ENCODE measurements at places on chromosomes 4 and X.

- DNase-seq = no peak
Observed at GRCh38 chr4:173878701-173879100, 348.7 kb upstream of the HAND2 start.

GRCh38 chrX:35919536-35920309, at the start of gene CFAP47:
Gene CFAP47, plus strand, starts transcription at chrX:35919734. Its CDS starts 66 bp downstream, at chrX:35919800.
- DNase-seq = no peak

- peak; percentile 27 for DNase-seq
Observed at GRCh38 chrX:39850630-39851152, 247.1 kb downstream of the BCOR start.

- no peak for DNase-seq
Observed at GRCh38 chr4:76339364-76339763, 32.8 kb downstream of the STBD1 start.

DNA sequence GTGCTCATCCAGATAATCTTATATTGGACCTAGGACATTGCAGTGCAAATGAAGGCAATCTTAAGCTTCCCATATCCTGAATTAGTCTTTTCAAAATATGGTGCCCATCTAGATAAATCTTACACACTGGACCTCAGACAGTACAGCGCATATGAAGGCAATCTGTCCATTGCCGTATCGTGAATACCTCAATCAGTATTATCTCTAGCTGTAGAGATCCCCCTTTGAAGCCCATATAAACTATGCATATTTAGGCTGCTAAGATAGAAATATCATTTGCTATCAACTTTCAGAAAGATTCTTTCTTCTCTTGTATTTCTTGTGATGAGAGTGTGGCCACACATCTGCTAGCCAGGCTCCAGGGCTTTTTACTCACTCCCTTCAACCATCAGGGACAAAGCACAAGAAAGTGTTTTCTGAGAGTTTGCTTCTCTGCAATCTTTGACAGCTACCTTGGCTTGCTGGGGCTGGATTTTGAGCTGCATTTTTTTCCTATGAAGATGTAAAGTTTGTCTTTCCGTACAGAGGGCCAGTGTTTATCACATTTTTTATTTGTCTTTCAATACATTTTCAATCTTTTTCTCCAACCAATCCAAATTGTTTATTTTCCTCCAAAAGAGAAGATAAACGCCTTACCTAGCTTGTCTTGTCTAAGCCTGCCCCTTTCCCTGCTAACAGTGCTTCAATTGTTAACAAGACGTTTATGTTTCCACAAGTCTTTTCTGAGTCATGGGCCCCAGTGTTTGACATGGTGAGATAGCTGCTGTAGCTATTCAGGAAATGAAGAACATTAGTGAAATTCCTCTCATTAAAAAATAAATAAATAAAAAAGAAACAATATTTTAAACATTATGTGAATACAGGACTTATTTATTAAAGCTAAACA, 57.6 kb upstream of the FAT1 start:
- DNase-seq = no peak

DNA sequence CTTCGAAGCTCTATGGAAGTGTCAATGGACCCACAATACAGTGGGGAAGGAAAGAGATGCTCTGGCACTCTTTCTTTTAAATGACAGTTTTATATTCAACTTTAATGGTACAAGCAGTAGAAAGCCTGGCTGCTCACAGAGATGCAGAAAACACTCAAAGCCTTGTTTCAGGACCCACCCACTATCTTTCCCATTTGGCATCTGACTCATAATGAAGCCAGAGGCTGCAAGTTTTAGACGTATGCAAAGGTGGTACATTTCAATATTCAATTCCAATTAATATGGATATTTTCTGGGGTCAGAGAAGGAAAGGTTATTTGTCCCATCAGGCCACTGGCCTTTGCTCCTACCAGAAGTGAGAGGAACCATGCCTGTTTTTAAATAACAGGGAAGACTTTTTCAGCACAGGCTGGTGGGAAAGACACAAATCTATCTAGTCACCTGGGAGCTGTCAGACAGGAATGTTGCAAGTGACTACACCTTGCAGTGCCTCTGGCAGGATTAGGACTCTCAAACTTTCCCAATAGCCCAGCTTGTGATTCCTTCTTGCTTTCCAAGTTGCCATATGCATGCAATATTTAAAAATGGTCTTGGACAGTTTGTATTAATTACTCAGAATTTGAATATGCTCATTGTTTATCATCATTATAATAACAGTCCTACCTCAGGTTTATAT, 70.0 kb upstream of the RAB40AL start:
- no peak for DNase-seq

GRCh38 chr4:146522869-146523205, 1.1 kb upstream of the SLC10A7 start:
- no peak for DNase-seq

DNA sequence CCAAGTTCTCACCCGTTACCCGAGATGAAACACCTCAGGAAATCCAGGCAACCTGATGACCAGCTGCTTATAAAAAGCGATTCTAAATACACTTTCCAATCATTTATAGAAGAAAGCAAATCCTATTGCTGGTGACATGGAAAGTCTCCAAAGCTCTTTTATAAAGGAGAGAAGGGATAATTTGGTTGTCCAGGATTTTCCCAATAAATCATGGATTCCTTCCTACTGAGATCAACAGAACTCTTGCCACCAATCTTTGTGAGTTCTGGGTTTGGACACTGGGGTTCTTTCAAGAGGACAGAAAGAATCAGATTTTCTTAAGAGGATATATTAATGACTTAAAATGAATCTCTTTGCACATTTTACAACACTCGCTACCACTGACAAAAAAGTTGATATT, 24.7 kb upstream of the SOD3 start:
- no peak for DNase-seq

DNA sequence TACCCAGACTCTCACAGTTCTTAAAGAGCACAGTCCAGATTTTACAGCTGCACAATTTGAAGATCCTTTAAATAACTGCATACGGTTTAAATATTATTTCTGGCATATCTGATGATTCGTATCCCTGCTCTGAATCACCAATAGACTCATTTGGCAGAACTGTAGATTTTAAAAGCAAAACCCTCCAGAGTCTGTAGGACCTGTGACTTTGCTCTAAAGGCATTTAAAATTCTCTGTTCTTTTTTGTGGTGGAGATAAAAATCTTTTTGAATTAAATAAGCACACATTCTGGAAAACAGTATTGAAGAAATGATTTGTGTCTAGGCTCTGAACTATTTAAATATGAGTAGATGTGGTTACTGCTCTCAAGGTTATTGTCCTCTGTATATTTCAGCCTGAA, 246.2 kb upstream of the PITX2 start:
- no peak for DNase-seq

GRCh38 chr4:53935780-53936179, 128.6 kb downstream of the CHIC2 start:
- no peak for DNase-seq

DNA sequence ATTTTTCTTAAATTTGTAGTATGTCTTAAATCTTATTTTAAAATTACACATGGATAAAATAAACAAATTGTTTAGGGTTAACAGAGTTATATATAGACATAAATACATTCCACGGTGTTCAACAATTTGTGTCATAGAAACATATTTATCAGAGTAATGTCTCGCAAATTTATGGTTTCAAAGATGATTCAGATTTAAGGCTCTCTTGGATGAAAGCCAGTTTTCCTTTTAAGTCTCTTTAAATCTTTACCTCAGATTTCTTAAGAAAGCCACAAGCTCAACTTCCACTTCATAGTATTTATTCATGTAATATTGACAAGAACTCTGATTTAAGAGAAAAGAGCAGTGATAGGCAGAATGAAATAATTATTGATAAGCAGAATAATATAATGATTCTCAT, 1254.8 kb upstream of the ADGRL3 start:
- no peak for DNase-seq

- no peak for DNase-seq
Observed at GRCh38 chr4:42404001-42404400, 6.7 kb downstream of the SHISA3 start.

DNA sequence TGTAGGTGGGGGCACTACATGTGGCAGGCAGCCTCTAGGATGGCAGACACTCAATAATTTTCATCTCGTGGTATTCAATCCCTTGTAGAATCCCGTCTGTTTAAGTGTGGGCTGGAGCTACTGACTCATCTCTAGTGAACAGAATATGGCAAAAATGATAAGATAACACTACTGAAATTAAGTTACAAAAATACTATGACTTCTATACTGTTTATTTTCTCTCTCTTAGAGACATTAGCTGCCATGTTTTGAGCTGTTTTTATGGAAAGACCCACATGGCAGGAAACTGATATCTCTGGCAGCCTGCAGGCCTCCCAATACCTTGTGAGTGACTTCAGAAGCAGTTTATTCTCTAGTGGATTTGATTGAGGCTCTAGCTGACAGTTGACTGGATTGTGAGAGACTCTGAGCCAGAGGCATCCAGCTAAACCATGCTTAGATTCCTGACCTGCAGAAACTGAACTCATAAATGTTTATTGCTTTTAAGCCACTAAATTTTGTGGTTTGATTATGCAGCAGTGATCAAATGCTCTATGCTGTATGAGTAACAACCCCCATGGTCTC, 298.8 kb upstream of the CTSO start:
- no peak for DNase-seq

- no peak for DNase-seq
Observed at GRCh38 chrX:10102046-10102704, 54.6 kb upstream of the CLCN4 start.

GRCh38 chr4:57119054-57119651, 9.0 kb upstream of the IGFBP7 start:
- DNase-seq = no peak

DNA sequence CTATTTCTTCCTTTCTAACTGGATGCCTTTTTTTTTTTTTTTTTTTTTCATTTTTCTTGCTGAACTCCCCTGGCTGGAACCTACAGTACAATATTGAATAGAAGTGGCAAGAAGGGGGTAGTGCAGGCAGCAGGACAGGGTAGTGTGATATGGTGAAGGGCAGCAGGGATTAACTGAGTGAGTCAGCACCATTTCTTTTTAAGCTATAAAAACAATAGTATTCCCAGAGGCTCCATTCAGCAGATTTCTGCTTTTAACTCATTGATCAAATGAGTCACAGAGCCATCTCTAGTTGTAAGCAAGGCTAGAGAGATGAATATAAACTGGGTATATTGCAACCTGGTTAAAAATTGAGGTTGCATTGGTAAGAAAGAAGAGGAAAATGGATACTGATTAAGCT, 53.6 kb upstream of the SETD7 start:
- DNase-seq = no peak

DNA sequence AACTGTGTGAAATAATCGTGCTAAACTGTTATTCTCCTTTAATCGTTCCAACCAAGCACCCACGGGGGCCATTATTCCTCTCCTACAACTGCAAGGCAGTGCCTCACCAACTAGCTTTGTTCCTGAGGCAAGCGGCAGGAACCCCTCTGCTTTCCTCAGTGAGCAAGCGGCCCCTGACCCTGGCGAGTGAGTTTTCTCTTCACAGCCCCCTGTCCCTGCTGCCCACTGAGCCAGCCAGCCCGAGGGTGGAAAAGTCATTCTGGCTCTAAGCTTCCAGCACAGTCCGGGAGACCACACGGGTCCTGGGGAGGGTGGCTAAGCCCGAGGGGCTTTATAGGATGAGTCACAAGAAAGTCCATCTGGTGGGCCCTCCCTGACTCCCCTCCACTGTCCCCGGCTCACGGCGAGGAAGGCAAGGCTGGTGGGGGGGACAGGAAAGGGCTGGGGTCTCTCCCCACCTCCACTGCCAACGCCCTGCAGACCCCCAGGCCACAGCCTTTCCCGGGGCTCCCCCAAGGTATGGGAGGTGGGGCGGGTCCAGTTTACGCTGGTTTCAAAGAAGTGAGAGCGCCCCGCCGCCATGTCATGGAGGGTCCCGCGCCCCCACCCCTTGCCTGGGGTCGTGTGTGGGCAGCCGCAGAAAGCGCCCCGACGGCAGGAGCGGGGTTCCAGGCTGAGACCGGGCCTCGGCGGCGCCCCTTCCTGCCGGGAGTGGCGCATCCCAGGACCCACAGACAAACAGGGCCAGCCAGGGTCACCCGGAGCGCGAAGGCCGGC, 45.0 kb downstream of the CPLX1 start:
- no peak for DNase-seq

- DNase-seq = no peak
Observed at GRCh38 chr4:53782458-53782845, 191.2 kb upstream of the LNX1 start.

- DNase-seq = no peak
Observed at GRCh38 chr4:170256807-170257206, 167.1 kb upstream of the AADAT start.

DNA sequence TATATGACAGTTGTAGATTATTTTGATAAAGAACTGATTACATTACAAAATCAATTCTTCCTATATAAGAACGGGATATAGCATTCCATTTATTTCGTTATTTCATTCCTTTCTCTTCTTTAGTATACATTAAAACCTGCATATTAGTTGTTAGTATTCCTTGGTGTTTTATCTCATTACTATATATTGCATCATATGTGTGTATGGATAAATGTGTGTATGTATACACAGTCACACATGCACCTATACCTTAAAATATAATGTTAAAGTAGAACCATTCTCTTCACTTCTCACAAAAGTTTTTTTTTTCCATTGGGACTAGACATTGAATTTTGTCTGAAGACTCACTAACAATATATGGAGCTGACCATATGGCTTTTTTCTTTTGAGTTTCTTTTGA, 5.3 kb upstream of the PALLD start:
- DNase-seq = no peak

Measured in CD4-positive, alpha-beta T cell treated with Interleukin-15 for 1 hour (primary cell).